Retina (tissue), 1 donor: ENCODE measurements at places on chromosomes 12 and 14.

DNA sequence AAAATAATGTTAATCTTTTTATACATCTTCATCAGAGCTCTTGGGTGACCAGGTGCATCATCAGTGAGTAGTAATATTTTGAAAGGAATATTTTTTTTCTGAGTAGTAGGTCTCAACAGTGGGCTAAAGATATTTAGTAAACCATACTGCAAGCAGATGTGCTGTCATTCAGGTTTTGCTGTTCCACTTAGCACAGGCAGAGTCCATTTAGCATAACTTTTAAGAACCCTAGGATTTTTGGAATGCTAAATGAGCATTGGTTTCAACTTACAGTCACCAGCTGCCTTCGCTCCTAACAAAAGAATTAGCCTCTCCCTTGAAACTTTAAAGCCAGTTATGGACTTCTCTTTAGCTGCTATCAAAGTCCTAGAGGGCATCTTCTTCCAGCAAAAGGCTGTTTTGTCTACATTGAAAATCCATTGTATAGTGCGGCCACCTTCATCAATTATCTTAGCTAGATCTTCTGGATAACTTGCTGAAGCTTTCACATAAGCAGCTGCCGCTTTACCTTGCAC lies 24.6 kb downstream of the RIMKLB start:
- DNase-seq, result no peak

DNA sequence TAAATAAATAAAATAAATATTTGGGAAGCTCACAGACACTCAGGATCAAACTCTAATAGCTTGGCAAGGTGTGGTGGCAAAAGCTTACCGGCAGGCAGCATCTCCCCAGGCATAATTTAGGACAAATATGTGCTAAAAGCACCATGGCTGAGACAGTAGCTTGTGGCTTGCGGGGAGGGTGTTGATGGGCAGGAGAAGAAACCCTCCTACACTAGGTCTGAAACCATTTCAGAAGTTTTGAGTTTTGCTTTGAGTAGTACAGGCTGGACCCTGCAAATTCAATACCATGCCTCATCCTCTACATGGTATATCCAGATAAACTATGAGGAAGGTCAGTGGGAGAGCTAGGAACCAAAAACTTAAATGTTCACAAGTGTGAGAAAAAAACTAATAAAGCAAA lies 33.1 kb downstream of the MAP3K9 start:
- DNase-seq, result no peak

GRCh38 chr14:81402123-81402495 lies 2.0 kb upstream of the STON2 start:
- DNase-seq, result no peak

GRCh38 chr12:104576980-104577580 lies 120.3 kb downstream of the CHST11 start:
- DNase-seq, result no peak

- no peak for DNase-seq
Measured at GRCh38 chr12:111482462-111482861, 76.7 kb downstream of the SH2B3 start.
